ENCODE measurements at places on chromosomes 4 and X. TPM values are rescaled to one million over a fixed set of nuclear protein-coding genes. Genes with fewer than 3 reads are reported as not detected.

The SLITRK4 gene
- 1.2 TPM for total RNA-seq

GRCh38 chr4:147479786-147480185 lies 1.1 kb upstream of the EDNRA start:
- DNase-seq, result no peak

The EPGN gene
- not detected for total RNA-seq

DNA sequence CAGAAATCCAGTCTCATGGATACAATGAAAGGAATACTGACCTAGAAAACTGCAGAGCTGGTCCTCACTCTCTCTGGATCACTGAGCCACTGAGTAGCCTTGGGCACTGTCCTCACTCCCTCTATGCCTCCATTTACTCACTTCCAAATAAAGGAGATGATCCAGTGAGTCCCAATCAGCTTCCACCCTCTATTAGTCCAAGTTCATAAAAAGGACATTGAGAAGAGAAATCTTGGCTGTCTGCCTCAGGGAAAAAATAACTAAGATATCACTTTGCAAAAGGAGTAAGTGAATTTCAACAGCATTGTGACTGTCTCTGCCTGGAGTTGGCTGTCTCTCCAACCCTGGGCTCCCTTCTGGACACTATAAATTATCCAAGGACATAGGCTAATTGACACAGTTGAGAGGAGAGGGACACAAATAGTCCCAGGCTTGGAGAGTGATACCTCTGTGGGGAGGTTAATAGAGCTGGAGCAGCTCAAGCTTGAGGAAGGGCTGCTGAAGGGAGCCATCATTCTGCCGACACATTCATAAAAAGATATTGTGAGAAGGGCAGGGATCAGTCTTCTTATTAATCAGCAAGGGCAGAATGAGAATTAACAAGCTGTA lies 572.3 kb downstream of the RAB28 start:
- no peak for DNase-seq

DNA sequence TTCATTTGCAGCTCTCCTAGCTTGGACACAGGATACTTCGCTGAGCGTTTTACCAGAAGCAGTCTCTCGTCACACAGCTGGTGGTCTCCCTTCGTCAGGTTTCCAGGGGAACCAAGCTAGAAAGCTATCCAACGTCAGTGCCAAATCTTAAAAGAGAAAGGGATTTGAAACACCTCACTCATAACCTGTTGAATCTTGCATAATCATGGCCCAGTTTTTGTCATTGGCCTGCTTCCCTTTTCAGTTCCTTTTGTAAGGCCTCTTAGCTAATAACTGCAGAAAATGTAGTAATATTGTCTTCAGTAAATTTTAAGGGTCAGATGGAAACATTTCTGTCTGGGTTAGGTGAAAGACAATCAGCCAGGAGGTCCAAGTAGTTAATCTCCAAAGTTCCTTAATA lies 22.0 kb downstream of the RAB39B start:
- no peak for DNase-seq

DNA sequence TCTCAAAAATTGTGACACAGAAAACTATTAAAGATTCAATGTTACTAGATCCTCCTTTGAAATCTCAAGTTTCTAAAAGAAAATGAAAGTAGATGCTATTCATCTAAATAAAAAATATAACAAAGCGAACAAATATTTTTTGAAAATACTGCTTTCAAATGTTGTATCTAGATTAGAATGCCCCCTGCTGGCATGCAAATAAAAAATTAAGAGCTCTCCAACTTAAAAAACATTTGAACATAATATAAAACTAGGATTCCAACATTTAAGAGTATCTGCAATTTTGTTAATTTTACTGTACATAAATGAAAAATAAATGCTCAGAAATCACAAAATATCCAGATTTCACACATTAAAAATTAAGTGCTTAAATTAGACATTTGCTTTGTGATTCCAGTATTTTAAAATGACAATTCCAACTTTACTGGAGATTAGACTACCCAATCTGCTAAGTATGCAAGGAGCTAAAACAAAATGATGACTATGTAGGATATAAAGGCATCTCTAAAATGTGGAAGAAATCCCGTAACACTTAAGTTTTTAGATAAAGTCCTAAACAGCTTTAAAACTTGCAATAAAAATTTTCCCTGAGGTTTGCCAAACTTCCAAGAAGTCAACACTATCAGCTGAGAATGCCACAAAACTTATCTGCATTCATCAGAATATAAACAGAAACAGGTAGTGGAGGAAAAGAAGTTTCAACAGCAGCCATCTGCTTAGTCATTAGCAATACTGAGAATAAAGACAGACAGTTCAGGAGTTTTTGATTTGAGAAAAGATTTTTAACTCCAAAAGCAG lies 32.7 kb downstream of the DHX15 start:
- DNase-seq, result no peak

- no peak for DNase-seq
Measured at GRCh38 chr4:56086073-56086541, 137.4 kb downstream of the CEP135 start.

DNA sequence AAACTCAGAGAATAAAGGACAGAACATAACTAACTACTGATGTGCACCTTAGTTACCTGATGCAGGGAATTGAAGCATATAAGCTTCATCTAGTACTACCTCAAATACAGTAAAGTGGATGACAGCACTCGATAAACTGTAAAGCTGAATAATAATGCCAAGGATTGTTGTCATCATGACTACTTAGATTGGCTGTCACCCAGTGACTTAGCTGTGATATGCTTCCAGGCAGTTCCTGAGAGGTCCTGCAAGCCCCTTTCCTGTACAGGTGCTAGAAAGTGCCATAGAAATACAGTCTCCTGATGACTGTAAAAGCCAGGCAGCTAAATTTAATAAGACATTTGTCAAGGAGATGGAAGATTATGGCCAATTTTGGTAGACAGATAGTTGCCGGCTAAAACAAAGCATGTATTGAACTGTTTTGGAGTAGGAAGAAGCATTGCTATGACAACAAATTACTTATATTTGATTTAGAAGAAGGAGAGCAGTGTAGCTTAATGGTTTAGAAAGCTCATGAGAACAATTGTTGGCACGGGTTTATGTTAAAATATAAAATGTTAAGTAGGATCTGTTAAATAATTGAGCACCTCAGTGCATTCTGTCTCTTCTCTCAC lies 29.7 kb downstream of the TMEM164 start:
- no peak for DNase-seq

- peak; percentile 21 for DNase-seq
Measured at GRCh38 chr4:168723020-168723419, 226.2 kb downstream of the PALLD start.

DNA sequence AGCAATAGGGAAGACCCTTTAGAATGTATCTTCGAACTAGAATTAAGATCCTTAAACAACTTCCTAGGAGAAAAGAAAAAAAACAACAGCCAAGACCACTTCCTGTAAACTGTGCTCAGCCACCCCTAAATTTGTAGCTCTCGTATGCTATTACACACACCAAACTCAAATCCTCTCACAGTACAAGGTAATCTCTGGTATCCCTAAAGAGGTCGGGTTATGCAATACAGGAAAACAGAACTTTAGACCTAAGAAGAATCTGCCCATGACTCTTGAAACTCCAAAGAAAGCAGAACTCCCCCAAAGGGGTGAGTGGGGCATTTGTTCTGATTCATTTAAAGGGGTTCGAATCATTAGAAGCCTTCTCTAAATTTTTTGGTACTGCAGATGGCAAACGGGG lies 170.9 kb upstream of the CASK start:
- no peak for DNase-seq

DNA sequence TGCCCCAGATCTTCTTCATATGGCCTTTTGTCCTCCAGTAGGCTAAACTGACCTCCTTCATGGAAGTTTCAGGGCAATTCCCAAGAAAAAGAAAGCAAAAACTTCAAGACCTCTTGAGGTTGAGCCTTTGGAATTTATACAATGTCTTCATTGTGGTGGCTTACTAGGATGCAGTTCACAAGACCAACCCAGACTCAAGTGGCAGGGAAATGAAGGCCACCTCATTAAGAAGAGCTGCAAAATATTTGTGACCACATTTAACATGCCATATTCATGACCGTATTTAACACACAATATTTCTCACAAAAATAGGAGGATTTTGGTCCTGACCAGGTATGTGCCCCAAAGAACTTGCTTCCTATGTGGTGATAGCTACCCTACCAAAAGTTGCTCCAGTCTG lies 605.5 kb upstream of the PITX2 start:
- no peak for DNase-seq

DNA sequence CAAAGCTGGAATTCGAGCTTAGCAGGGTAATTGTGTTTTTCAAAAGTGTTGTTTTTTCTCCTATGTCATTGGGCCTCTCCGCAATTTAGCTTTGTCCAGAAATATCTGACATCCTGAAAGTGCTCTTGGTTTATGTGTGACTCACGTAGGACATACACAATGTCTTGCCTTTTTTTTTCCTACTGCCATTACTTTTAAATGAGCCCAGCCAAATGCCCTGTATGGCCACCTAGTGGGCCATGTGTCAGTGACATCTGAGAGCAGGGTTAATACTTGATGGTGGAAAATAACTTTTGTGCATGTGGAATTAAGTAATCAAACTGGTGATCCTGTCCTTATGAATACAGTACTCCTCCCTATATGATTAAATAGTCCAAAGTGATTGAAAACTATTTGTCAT lies 1411.1 kb upstream of the TENM3 start:
- no peak for DNase-seq
